ENCODE measurements at places on chromosomes 2 and 18.
A peak's percentile ranks its signal among the peaks of the same experiment; 100 is the strongest.

- no peak for DNase-seq
These were observed 92.7 kb downstream of the ZNF516 start for GRCh38 chr18:76402026-76402990.

DNA sequence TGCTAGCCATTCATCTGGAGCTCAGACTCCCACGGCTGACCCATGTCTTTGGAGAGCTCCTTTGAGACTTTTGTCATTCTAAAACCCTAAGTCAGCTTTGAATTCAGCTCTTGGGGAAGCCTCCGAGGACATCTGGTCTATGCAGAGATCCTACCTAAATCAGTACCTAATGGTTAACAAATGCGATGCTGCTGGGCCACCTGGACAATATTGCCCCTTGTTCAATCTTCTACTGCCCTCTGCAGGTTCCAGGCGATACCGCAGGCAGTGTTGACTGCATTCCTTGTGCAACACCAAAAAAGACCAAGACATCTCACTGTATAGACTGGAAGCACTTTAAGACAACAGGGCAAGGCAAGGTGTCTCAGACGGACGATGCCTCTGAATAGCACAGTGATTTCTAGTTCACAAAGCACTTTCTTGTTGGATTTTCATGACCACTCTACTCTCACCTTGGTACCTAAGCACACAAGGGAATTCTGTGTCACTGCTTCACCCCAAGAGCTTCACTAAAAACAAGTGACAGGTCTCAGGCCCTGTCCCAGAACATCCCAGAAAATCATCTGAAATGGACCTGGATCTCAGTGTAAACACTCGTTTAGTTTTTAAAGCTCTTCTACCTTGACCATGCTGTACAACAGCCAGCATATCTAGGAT lies 80.9 kb downstream of the XDH start:
- DNase-seq, result peak; percentile 92

DNA sequence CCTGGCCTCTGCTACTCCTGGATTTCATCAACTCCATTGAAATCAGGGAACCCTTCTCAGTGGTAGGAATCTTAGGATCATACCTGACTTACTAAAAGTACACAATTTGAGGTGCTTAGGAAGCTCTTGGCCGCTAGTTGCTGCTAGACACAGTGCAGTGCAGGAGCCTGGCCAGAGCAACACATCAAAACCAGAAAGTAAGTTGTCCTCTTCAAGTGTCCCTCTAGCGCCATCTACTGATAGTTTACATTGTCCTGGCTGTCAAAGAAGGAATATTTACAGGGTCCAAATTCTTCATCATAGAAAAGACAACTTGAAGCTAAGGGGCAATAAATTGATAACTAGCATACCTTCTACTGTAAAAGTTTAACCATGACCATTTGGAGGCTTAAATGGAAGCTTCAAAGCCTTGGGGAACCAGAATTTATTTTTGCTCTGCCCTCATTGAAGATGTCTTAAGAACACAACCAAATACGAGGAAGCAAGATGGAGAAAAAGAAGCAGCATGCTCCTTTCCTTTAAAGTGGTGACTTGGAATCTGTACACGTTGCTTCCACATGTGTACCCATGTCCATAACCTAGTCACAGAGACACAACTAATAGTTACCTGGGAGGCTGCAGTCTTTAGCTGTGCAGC lies 889.1 kb upstream of the GCFC2 start:
- DNase-seq, result peak; percentile 88

GRCh38 chr2:133726973-133727372 lies 158.7 kb upstream of the NCKAP5 start:
- peak; percentile 11 for DNase-seq

GRCh38 chr18:55605733-55606338 lies 17.8 kb upstream of the TCF4 start:
- DNase-seq, result no peak

- DNase-seq, result no peak
These were observed 39.3 kb upstream of the GYPC start for GRCh38 chr2:126616606-126617069.

- DNase-seq, result peak; percentile 34
These were observed 723 bp upstream of the SLC30A3 start for GRCh38 chr2:27263287-27264252.

DNA sequence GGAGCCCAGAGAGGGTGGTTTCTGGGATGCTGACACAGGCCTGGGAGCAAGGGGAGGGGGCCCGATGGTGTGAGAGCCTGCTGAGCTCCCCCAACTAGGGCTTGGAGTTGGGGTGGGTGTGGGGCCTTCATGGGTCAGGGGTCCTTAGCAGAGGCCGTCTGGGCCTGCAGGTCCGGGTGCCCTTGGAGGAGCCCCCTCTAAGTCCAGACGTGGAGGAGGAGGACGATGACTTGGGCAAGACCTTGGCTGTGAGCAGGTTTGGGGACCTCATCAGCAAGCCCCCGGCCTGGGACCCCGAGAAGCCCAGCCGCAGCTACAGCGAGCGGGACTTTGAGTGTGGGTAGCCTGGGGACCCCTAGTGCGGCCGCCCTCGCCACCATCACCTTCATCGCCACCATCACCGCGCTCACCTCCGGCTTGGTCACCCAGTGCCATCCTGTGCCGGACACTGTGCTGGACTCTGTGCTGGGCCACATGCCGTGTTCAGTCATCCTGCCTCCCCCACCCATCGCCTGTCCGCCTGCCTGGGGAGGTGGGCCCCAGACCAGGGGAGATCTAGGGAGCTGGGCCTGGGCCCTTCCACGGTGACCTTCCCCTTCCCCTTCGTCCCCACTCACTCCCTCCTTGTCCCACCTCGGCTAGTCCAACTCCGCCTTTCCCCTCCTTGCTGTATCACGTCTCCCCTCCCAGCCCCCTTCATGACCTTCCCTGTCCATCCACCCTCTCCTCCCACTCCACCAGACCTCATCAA lies 980 bp downstream of the SLC4A3 start:
- DNase-seq, result no peak

GRCh38 chr2:113260991-113261390 lies 17.7 kb downstream of the PAX8 start:
- peak; percentile 35 for DNase-seq

GRCh38 chr2:171512014-171512413 lies 10.3 kb upstream of the CYBRD1 start:
- no peak for DNase-seq

GRCh38 chr2:169683054-169683424 lies 11.2 kb downstream of the CFAP210 start:
- DNase-seq, result no peak

DNA sequence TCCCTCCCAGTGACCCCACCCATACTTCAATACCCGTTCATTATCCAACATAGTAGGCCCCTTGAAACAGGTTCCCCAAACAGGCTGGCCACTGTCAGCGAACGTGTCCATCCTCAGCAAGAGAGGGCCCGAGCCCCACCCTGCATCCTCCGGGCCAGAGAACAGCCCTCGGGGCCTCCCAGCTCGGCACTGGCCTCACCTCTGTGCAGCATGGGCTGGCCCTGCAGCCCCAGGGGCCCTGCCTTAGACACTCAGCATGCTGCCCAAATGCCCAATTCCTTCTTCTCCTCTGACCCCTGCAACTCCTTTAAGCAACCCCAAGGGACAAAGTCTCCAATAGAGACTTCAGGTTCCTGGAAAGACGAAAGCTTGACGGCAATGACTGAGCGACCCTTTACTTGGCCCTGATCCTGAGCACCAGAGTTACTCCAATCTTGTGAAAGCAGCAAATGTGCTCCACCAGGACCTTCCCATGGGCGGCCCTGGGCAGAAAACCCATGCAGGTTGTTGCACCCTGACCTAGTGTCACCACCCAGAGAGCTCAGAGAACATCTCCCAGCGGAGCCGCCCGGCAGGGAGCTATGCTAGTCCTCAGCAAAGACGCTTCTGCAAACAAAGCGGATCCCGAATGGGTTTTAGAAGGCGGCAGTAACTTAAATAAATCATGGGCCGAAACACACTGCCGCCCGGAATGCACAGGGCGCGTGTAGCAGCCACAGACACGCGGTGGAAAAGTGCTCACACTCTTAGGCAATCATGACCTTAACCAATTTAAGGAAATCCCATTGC lies 782 bp downstream of the COL6A3 start:
- no peak for DNase-seq

DNA sequence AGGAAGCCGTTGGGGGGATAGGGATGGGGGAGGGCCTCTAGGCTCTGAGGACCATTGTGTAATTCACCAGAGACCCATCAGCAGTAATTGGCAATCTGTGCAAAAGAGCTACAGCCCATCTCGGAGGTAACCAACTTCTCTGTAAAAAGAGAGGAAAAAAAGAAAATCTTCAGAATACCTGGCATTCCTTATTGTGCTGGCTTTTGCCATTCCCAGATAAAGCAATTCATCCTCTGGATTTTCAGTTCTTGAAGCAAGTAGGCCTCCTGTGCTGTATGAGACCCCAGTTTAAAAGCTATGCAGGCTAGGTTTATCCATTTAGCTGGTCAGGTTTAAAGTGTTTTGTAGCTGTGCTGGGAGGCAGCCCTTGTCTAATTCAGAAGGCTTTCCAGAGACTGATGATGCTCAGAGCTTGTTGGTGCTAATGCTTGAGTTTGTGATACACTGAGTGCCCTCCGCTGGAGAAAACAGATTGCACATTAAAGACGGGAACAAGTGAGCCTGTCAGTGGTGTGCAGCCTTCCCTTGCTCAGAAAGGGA lies at the start of gene LRRTM4:
TSS of gene LRRTM4 (minus strand) at position 446 of the 540 bp plus-strand sequence.
- peak; percentile 57 for DNase-seq

- DNase-seq, result no peak
These were observed 1696.3 kb upstream of the TMEFF2 start for GRCh38 chr2:193891023-193891422.

GRCh38 chr18:28582724-28583123 lies 405.8 kb upstream of the CDH2 start:
- DNase-seq, result no peak

DNA sequence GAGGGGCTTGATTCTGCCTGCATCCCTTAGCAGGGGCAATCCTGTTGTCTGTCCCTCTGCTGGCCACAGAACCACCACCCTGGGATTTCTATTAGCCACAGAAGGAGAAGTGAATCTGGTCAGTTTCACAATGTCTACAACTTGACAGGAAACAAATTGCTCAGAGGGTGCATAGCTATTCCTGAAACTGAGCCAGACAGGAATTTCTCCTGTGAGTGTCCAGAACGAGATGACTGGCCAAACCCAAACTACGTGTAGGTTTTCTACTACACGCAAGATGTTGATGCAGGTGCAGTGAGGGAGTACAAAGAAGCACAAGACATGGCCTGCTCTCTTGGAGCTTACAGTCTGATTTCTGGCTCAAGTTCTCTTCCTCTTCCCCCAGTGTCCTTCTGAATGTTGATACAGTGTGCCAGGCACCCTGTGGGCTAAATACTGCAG lies 201.9 kb downstream of the CLIP4 start:
- no peak for DNase-seq

GRCh38 chr2:95225658-95226057 lies 18.3 kb downstream of the ZNF892 start:
- no peak for DNase-seq

DNA sequence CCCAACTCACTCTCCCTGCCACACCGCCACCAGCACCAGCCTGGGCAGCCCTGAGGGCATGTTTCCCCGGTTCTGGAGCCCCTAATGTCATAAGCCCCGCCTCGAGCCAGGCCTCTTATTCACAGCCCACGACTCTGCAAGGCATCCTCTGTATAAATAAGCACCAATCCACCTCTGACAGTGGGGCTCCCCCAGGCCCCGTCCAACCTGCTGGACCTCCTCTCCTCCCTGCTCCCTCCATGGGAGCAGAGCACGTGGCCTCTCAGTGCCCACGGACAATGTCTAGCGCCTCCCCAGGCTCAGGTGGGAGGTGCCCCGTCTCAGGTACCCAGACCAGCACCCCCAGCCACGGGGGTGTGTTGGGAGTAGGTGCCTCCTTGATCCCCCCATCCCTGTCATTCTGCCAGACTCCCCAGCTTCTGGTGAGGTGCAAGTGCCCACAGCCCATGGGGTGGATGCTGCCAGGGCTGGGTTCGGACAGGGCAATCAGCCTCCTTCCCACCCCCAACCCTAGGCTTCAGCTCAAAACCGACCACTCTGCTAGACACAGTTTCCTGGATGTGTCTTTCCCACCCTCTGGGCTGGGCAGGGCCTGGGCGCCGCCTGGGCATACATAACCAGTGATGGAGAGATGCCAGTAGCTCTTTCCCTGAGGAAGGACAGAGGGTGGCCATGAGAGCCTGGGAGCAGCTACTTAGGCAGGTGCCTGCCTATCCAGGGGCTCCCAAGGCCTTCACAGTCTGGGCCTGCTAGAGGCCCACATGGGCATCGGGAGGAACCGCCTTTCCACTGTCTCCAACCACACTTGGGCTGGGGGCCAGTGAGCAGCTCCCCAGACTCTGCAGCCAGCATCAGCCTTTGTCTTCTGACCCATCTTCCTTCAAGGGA lies 1.6 kb upstream of the ADRA2B start:
- DNase-seq, result peak; percentile 55

DNA sequence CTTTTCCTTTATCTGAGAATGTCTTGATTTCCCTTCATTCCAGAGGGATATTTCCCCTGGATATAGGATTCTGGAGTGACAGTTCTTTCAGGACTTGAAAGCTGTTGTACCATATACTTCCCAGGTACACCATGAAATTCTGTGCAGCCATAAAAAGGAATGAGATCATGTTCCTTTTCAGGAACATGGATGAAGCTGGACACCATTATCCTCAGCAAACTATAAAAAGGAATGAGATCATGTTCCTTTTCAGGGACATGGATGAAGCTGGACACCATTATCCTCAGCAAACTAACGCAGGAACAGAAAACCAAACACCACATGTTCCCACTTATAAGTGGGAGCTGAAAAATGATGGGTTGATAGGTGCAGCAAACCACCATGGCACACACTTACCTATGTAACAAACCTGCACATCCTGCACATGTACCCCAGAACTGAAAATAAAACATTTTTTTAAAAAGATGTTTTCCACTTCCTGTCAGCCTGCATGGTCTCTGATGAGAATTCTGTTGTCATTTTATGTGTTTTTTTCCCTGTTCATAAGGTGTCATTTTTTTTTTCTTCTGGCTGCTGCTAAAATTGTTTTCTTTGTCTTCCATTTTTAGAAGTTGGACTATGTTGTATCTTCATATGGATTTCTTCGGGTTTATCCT lies 133.3 kb downstream of the DNAH6 start:
- DNase-seq, result no peak

- no peak for DNase-seq
These were observed 81.5 kb upstream of the YWHAQ start for GRCh38 chr2:9712263-9712662.

DNA sequence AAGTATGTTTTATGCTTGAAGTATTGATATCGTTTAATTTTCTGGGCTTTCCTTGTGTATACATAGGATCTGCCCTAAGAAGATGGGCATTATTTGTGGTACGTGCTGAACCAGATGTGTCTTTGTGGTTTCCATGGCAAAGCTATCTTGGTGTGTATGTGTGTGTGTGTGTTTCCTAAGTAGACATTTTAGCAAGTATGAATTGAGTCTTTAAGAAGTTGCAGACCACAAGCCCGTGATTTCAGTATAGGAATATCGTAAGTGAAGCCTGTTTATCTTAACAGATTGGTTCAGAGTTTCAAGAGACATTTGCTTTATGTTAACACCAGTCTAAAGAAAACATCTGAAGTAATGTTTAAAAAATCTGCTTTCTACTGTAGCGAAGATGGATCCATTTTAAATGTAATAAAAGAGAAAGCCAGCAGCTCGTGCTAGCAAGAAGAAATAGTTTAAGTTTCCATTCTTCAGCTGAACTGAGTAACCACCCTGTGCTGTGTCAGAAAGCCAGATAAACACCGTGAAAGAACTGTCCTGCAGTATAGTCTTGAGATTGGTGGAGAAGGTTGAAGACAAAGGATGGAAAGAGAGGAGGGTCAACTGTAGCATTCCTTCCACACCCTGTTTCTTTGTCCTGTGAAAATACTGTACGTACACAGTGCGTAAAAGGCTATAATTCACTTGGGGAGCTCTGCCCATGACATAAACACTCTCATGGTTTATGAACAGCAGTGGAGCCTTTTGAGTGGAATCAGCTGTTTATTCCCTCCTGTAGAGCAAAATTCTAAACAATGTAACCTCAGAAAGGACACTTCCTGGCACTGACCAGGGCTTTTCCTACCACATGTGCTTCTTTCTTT lies 91.9 kb upstream of the FOSL2 start:
- no peak for DNase-seq
